ENCODE measurements at places on chromosomes 6 and 20.

GRCh38 chr6:52209770-52210169 lies 23.6 kb downstream of the IL17A start:
- no peak for DNase-seq

- DNase-seq = no peak
These were observed 33.4 kb downstream of the SPDEF start for GRCh38 chr6:34522761-34523160.

- no peak for DNase-seq
These were observed 168.2 kb downstream of the GPX5 start for GRCh38 chr6:28693751-28694443.

GRCh38 chr20:51533291-51534172 lies 9.0 kb downstream of the NFATC2 start:
- DNase-seq = no peak

DNA sequence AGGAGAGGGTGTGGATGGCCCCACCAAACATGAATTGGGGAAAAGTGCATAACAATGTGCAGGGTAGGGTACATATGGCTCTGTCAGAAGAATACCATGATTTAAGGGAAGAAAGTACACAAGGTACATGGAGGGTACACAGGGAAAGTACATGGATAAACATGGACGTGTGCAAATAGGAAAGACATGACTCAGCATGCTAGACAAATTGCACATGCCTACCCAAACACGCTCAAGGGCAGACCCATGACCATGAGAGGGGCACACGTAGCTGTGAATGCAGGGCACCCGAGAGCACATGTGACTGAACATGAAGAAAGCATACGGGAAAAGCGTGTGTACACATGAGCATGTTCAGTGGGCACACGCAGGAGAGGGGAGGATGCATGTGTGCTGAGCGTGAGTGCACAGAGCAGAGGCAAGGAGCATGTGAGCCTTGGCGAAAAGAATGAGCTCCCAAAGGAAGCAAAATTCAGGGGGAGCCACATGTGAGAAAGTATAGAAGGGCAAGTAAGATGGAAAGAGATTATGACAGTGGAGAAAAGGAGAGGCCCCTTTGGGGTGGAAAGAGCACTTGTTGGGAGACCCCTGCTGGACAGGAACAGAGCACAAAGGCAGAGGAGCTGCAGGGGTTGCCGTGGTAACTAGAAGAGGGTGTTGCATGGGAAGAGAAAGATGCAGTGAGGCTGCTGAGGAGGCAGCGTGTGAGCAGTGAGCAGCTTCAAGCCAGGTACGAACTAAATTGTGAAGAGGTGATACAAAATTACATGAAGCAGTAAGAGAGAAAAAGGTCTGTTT lies 17.8 kb downstream of the OR2H2 start:
- DNase-seq = no peak

GRCh38 chr6:6534399-6534798 lies 54.1 kb upstream of the LY86 start:
- DNase-seq = no peak

DNA sequence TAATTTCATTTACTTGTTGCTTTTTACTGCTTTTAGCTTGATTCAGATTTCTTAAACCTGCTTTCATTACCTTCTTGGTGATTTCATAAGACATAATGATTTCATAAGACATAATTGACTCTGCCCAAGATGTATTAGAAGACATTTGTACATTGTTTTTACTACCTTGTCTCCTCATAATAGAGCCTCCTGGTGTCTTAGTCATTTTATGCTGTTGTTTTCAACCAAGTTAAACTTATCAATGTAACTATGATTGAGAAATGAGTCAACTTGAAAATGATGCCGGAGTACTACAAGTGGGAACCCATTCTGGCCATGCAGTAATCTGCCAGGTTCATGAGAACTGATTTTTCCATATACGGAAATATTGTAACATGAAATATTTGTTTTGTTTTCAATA lies 573.6 kb downstream of the MMUT start:
- DNase-seq = no peak

DNA sequence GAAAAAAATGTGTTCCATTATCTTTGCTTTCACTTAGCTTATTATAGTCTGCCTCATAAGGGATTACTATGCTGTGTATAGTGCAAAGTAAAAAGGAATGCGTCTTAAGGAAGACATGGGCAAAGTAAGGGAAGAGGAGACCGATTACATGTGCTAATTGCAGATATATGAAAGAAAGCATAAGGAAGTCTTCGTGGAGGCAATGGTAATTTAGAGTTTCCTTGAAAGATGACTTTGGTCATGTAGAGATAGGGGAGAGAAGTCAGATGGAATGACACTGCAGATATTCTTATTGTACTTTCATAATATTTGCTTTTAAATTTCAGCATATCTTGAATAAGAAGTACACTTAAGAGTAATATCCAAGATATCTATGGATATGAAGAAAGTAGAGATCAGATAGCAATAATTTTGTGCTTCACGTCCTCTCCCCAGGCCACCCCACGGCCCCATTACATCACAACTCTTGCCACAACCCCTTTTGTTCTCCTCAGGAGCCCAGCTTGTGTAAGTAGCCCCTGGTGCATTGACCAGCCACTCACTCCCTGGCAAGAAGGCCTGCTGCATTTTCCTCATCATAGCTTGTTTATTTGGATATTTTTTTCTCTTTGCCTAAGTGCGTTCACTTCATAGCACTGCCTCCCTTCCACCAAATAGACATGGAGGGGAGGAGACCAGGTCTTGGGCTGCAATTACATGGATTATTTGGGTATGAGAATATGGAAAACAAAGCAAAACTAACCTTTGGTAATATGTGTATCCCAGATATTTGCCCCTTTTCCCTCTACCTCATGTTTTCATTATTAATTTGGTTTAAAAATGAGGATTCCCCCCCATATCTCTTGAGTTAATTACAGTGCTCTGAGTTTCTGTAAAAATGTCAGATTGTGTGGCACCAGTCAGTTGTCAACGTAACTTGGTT lies 30.7 kb upstream of the COL10A1 start:
- no peak for DNase-seq

DNA sequence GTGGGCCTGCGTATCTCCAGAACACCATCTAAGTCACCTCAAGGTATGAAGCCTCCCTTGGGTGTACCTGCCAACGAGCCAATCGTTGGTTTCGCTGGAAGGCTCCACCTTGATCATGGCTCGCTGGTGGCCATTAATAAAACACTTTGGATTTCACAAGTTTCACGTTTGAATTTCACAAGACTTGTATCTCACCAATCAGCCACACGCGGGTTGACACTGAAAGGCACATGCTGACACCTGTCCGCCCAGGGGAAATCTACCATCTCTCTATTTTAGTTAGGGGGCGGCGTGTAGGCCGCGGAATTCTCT lies 586 bp upstream of the HMGA1 start:
- peak; percentile 65 for DNase-seq

Data from stimulated activated naive CD8-positive, alpha-beta T cell treated with anti-CD3 and anti-CD28 coated beads, Interleukin-15, amount 100 ng/mL, for 72 hours (primary cell).